ENCODE measurements at places on chromosomes 3 and 15.

- no peak for DNase-seq
Observed at GRCh38 chr3:156818273-156818651, 7.9 kb upstream of the LEKR1 start.

DNA sequence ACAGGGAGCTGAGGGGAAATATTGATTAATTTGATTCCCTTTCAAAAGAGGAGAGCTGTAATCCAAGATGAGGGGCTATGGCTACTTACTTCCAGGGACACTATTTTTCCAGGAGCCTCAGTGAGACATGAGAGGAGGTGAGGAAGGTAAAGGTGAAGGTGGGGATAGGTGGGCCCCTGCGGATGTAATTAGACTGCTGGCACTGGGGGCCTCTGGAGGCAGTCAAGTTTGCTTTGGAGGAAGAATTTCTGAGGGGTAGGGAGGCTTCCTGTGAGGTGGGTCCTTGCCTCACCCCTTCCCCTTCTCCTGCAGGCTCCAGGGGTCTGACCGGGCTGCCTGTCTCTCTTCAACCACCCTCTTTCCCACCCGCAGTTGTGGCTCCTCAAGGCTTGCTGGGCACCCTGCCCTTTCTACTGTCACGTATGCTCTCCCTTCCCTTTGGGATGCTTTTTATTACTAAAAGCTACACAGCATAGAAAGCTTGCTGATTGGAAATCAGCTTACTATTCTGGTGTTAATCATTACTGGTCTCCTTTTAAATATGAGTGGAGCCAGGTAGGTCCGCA, 22.5 kb downstream of the GASK1A start:
- no peak for DNase-seq

- DNase-seq, result no peak
Observed at GRCh38 chr15:66822114-66822513, 120.1 kb downstream of the SMAD6 start.

GRCh38 chr3:185685231-185686035, 99.3 kb downstream of the SENP2 start:
- no peak for DNase-seq

DNA sequence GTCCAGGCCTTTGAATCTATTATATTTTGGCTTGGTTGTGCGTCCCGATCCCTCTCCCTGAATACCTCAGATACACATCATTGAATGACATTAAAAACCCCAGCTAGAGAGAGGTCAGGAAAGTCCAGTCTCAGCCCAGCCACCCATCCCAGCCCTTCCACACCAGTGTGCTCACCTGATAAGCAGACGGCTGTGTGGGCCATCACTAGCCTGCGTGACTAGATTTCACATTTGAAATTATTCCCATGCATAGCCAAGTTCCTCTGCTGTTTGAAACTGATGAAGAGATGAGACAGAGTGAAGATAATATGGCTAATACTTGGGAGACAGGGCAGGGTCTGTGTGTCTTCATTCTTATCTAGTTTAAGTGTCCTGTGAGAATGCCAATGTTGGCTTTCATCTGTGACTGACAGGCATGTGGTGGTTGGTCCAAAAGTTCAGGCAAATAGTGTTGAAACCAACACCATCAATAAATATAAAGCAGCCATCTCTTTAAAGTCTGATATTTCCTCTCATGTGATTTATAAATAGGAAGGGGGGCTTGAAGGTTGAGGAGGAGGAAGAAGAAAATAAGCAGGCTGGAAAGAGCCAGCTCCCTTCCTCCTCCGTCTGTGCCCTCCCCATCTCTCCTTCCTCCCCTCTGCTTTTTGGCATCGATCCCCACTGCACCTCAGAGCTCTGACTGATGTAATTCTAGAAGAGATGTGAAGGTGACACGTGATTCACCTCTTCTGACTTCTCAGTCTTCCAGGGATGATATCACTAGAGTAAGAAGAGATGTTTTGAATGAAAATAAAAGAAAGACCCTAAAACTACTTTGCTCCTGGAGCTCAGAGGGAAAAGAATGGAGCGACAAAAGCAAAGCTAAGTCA, 5.1 kb downstream of the FAM43A start:
- no peak for DNase-seq

GRCh38 chr15:80442728-80443403, 38.7 kb downstream of the ARNT2 start:
- no peak for DNase-seq

- no peak for DNase-seq
Observed at GRCh38 chr3:9420850-9421549, 23.6 kb downstream of the SETD5 start.

DNA sequence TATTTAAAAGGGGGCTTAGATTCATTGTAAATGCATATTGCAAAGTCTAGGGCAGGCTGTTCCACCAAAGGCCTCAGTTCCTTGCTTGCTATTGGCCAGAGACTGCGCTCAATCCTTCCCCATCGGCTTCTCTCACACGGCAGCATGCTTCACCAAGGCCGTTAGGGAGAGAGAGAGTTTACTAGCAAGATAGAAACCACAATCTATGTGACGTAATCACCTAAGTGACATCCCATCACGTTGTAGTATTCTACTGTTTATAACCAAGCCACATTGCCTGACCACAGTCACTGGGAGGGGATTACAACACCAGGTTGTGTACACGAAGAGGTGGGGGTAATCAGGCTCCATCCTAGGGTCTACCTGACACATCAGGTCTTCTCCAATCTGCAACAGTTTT, 16.0 kb upstream of the NPAP1 start:
- no peak for DNase-seq

- no peak for DNase-seq
Observed at GRCh38 chr3:125156456-125156855, 56.1 kb downstream of the SLC12A8 start.

- DNase-seq, result no peak
Observed at GRCh38 chr3:18247139-18247695, 177.9 kb downstream of the SATB1 start.

- DNase-seq, result no peak
Observed at GRCh38 chr3:10291641-10292040, 1.1 kb downstream of the GHRL start.

DNA sequence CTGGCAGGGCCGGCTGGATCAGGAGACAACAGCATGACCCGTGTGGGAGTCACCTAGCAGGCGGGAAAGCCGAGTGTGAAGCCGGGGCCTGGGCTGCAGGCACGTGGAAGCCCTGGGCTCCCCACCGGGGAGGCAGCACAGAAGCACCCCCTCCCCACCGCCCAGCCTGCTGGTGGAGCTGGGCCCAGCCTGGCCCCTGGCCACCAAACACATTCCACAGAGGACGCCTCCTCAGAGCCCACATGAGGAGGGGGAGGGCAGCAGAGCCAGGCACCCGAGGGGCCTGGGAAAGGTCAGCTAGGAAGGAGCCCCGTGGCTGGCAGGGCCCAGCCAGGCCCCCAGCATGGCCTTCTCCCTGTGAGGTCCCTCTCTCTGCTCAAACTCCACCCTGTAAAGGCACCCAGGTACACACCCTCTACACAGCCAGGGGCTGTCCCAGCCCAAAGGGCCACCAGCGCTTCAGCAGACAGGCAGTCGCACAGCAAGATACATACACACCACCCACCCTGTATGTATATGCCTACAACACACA, 4.5 kb downstream of the PLXNB1 start:
- no peak for DNase-seq

GRCh38 chr3:73503781-73504180, 121.0 kb downstream of the PDZRN3 start:
- DNase-seq, result no peak

DNA sequence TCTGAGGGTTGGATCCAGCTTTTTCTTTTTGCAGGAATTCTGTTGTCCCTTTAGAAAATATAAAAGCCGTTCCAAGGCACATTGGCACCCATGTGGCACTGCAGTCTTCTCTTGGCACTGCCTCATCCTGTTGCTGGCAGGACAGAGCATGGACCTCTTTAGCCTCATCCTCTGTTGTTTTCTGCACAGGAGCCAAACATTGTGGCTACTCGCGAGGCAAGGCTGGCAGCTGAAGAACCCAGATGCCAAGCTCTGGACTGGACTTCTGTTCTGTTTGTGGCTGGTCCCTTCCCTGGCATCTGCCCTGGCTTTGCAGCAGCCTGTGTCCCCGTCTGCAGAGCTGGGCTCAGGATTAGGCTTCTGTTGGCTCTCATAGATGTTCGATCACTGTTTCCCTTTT, 224.7 kb upstream of the TBC1D5 start:
- DNase-seq, result no peak

GRCh38 chr3:65595222-65596028, 443.3 kb downstream of the MAGI1 start:
- no peak for DNase-seq

GRCh38 chr3:61875976-61876671, 314.8 kb downstream of the PTPRG start:
- no peak for DNase-seq

DNA sequence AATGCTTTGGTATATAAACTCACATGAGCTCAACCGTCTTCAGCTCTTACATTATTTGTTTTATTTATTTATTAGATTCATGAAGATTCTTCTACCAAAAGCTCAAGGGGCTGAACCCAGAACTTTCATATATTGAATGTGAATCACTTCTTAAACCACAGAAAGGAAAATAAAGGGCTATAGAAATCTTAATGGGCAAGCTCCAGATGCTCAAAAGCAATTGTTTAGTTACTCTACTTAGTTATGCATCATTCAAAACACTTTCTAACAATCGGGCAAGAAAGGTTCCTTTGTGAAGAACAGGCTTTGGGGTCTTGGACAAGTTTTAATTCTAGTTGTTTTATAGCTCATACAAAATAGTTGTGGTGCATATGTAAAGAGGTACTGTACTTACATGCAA, 380.2 kb downstream of the TIGIT start:
- no peak for DNase-seq

DNA sequence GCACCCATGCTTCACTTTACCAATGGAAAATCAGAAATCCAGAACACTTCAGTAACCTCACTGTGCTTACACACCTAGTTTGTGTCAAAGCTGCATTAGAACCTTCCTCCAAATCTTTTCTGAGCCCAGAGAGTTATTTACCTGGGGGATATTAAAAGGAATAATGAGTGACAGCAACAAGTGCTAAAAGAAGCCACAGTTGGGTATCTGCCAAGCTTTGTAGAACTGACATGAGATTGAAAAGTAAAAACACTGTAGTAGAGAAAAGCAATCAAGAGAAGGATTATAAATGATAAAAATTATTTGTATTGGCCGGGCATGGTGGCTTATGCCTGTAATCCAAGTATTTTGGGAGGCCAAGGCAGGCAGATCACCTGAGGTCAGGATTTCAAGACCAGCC, 8.8 kb upstream of the TBC1D23 start:
- no peak for DNase-seq

DNA sequence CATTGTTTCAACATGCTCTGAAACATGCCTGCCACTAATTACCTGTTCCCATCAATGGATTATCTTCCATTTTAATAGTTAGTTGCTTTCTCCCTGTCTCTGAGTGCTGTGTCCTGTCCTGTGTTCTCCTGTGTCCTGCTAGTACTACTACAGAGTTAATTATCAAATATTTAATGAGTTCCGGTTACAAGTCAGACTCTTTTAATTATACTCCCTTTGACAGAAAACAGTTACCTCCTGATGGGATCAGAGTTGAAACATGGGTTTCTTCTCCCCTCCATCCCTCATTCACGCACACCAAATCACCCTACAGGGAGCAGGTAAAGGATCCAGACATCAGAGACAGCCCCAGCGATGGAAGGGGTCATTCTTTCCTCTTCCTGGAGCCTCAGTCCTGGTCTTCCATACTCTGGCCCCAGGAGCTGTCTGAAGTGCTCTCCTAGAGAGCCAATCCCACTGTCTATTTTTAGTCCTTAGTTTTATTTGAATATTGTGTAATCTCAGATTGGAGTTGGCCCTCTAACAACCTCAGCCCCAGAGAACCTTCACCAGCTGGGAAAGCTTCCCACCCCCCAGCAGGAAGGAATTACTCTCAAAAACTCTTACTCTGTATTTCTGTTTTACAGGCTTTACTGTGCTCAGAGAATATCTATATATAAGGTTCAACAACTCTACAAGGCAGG, 137.0 kb upstream of the C2CD4B start:
- DNase-seq, result no peak

- DNase-seq, result no peak
Observed at GRCh38 chr3:14793126-14793857, 25.5 kb upstream of the FGD5 start.

DNA sequence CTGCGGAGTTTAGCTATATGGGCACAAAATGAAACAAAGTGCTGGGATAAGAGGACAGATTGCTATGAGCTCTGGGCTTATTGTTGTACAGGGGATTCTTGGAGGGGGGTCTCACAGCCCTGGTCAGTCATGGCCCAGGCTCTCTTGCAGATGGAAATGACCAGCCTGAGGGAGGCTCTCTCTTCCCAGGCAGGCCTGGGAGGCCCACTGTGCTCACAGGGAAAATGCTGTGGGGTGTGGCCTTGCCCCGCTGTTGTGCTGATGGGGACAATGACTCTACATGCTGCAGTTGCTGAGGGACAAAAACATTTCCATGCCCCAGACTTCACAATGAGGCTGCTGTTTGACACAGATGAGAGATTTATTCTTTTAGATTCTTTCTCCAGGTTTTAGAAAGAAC, 202.2 kb downstream of the KLF13 start:
- DNase-seq, result no peak

DNA sequence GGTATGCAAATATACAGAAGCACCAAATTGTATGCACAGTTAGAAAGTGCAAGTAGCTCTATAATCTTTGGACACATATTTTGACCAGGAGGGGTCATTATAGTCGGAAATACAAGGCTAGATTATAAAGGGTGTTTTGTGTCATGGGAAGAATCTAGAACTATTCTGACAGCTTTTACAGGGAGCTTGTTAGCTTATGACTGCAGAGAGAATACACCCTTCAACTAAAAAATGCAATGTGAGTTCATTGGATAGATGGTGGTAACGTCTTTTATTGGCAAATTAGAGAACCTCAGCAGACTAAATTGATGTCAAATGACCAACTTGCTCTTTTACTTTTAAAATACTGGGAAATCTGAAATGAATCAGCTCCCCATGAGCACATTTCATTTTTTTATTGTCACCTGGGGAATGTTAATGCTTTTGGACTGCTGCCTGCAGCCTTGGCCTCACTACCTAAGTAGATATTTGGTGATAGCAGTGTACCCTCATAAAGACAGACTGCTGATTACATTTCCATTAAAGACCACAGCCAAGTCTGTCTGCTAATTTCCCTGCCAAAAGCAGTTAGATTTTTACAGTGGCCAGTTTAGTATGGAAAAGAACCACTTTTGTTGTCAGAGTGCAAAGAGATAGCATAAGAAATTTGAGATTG, 515.9 kb upstream of the DPPA4 start:
- no peak for DNase-seq

GRCh38 chr3:106176734-106177133, 307.9 kb upstream of the CBLB start:
- DNase-seq, result no peak

All from hematopoietic multipotent progenitor cell treated with erythropoietin and hydrocortisone succinate and interleukin-3 and kit ligand, for 15 days (in vitro differentiated cells).